Omental fat pad (tissue), 4 donors: ENCODE measurements at places on chromosomes 11 and 22.
A peak's percentile ranks its signal among the peaks of the same experiment; 100 is the strongest.

DNA sequence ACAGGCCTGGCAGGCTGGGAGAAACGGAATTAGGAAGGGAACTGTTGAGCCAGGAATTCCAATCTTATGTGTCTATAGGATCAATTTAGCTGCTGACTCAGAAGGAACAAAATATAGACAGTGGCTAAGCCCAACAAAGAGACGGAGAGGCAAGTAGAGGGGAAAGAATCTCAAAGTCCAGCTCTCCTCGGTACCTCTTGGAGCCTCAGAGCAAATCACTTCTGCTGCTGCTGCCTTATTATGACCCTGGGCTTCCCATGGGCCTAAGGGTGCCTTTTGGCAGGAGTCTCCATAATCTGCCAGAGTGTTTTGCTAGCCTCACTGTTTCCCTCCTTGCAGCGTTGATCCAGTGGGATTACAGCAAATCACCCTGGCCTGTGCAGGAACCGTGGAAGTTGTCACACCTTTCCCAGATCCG is 31.7 kb downstream of the PAX6 start:
- DNase-seq: no peak

GRCh38 chr22:25540908-25541660 is 23.4 kb upstream of the GRK3 start:
- no peak for DNase-seq

DNA sequence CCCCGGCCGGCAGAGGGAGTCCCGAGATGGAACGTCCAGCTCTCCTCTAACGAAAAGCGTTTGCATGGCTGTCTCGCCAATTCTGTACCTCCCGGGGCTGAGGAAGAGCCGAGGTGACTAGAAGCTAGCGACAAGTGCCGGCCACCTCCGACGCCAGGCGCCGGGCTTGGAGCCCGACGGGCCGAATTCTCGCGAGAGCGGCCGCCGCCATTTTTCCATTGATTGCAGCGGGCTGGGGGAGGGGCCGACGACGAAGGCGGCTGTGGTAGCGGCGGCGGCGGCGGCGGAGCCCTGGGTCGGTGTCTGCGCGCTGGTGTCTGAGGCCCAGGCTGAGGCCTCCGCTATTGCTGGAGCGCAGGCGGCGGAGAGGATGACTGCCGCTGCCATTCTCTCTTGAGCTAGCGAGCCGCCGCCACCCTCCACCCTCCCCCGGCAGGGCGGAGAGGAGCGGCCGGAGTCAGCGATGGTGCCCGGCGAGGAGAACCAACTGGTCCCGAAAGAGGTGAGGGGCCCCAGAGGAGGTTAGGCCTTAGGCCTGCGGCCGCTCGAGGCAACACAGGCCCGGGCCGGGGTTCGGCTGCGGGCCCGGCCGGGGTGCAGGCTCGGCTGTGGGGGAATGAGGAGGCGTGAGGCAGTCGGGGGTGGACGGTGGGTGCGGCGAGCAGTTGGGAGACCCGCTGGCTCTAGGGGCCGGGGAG is at the start of gene USP47:
TSS of gene USP47 (plus strand) at position 250 of the 698 bp plus-strand sequence. CDS start at position 464, 214 bp downstream.
- peak; percentile 78 for DNase-seq

- no peak for DNase-seq
Measured at GRCh38 chr11:60900673-60901404, 5.5 kb downstream of the PRPF19 start.

DNA sequence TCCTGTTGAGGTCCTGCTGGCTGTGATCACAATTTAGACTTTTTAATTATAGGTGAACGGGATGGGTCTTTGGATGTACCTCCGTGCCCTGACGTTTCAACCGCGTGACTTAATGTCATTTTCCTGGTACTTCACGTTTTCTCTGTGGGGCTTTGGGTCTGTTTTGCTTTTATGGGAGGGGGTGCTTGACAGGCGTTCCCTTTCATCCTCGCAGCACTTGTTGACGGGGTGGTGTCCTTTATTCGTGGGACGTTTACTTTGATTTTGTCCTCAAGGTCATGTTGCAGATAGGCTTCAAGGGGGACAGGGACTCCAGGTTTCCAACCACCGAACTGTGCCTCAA is 994 bp downstream of the PPP6R3 start:
- no peak for DNase-seq

DNA sequence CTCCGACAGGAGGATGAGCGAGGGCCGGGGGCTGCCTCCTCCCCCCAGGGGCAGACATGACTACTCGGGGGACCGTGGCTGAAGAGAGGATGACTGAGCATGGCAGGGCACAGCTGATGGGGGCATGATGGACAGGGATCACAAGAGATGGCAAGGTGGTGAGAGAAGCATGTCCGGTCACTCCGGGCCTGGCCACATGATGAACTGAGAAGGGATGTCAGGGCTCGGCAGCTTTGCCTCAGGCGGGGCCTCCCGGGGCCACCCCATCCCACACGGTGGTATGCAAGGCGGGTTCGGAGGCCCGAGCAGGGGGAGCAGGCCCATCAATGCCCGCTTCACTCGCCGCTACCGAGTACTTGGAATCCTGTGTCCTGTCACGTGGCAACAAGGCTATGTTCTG is 36.6 kb upstream of the UBASH3B start:
- no peak for DNase-seq
